Fibroblast of gingiva (primary cell): ENCODE measurements at places on chromosomes 5 and 9.

- no peak for DNase-seq
Observed at GRCh38 chr5:25993701-25994100, 1044.7 kb downstream of the CDH9 start.

GRCh38 chr9:121510766-121511550 is 11.3 kb upstream of the GGTA1 start:
- no peak for DNase-seq

DNA sequence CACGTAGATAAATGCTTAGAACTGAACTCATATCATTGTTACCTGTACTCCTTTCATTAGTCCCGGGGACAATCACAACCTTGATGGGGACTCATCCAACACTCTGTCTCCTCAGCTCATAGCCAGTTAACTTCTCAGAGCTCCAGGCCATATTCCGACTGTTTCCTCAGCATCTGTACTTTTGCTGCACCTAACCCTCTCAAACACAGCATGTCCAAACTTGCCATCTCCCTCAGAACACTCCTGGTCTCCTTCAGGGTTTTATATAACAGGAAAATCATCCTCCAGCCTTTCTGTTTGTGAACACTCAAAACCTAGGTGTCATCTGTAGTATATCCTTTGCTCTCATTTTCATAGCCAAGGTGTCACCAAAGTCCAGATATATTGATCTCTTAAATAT is 150.5 kb downstream of the CDH6 start:
- DNase-seq, result no peak

- no peak for DNase-seq
Observed at GRCh38 chr9:7690014-7690413, 109.6 kb downstream of the DMAC1 start.

- no peak for DNase-seq
Observed at GRCh38 chr9:106613250-106613737, 249.7 kb upstream of the ZNF462 start.

DNA sequence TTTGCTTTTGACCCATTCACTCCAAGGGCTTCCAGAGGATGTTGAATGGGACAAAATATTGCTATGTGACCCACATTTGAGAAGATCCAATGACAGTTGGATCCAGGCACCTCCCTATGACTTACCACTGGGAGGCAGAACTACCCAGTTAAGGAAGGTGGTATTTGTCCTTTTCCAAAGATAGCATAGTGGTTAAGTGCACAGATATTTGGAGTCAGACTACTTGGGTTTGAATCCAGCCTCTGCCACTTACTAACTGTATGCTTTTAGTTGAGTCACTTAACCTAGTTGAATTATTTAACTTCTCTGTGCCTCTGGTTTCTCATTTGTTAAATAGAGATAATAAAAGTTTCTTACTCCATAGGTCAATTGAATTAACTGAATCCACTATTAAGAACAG is 74.5 kb upstream of the PALM2AKAP2 start:
- DNase-seq, result peak; percentile 42

DNA sequence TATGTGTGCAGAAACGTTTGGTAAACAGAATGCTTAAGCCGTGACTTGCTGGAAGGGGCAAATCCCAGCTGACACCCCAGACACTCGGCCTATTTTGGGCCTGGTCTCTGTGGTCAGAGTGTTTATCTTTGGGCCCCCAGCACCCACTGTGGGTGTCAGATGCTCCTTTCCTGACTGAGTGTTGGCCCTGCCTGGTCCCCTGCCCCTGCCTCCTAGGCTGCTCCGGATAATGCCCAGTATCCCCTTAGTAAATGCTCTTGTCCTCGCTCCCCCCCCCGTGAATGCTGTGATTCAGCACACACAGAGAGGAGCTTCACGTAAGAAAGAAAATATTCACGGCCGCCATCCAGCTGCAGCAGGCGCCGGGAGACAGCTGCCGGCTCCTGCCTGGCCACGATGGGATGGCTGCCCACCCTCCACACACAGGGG is 11.3 kb upstream of the ANGPTL2 start:
- DNase-seq, result peak; percentile 80

- no peak for DNase-seq
Observed at GRCh38 chr9:84366683-84367082, 26.1 kb upstream of the SLC28A3 start.

DNA sequence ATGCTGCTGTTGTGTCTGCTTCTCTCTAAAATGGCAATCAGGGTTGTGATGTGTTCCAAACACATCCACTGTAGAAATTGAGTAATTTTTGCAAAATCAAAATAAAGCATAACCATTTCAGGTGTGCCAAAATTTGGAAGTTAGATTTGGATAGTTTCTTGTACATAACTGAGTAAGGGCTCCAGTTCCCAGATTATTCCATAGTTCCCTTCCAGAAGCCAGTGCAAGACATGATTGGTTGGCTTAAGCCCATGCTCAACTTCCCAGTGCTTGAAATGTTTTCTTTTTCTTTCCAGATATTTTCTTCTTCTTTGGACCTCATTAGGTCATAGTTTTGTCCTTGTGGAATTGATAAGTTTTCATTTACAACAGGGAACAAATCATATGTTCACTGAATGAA is 64.2 kb downstream of the SNCAIP start:
- no peak for DNase-seq

- no peak for DNase-seq
Observed at GRCh38 chr9:129126749-129127618, 15.8 kb downstream of the PTPA start.

DNA sequence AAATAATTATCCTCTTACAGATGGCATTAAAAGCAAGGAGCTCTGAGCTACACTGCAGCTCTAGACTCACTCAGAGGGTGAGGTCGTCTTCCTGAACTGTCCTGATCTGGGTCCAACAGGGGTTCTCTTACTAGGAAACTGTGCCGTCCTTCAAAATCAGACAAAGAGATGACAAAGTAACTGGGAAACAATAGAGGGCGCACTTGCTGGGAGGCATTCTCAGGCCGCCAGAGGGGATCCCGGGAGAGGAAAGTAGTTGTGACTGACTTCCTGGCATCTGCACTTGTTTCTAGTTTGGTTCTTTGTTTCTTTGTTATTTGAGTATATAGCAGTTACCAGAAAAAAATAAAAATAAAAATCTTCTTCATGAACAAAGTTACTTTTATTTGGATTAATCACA is 142.9 kb upstream of the MSX2 start:
- no peak for DNase-seq

- DNase-seq, result no peak
Observed at GRCh38 chr9:8484597-8485191, 685.1 kb upstream of the DMAC1 start.

DNA sequence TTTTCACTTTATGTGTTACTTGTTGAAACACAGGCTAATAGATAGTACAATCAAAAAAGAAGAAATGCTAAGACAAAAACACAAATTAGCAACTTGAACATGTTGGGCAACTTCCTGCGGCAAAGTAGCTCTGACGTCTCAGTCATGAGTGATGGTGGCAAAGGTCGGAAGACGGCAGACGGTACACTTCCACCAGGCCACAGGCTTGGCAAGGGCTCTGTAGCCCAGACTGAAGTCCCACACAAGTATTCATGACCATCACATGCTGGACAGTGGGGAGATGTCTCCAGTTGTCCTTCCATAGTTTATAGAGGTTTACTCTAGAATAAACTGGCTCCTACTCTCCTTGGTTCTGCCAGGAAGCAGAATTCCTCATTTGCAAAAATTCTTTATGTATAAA is 831.3 kb downstream of the MTRR start:
- DNase-seq, result peak; percentile 72

- peak; percentile 7 for DNase-seq
Observed at GRCh38 chr5:106843812-106844416, 826.8 kb downstream of the EFNA5 start.

DNA sequence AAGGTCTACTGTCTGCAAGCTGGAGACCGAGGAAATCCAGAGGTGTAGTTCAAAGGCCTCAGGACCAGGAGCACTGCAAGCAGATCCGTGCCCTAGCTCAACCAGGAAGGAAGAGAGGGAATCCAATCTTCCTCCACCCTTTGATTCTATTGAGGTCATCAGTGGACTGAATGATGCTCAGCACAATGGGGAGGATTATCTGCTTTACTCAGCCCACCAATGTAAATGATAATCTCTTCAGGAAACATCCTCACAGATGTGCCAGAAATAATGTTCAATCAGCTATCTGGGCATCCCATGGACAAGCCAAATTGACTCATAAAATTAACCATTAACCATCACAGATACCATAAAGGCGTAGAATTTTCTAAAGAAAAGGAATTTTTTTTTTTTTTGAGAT is 92.0 kb downstream of the BASP1 start:
- DNase-seq, result no peak

DNA sequence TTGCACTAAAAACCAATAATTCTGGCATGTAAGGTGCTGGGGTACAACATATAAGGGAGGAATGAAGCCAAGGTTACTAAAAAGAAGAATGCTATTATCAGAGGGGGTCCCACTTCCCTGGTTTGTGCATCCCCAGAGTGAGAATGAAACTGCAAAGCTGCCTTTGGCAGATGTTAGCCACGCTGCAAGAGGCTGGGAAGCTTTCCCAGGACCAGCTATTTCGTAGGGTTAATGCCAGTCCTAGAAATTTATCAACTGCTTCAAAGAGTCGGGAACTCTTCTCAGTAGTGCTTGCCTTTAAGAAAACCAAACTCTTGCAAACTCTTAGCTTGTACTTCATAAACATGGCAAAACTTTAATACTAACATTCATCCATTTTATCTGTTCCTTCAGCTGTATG is 87.5 kb upstream of the NR5A1 start:
- DNase-seq, result no peak
